ENCODE measurements at places on chromosomes 7 and 10.
A peak's percentile ranks its signal among the peaks of the same experiment; 100 is the strongest.

GRCh38 chr7:108455998-108456677 is at the start of gene NRCAM:
TSS of gene NRCAM (minus strand) at chr7:108456436. CDS start at chr7:108240064, 216,372 bp downstream.
- DNase-seq: peak; percentile 64

- peak; percentile 8 for DNase-seq
Measured at GRCh38 chr10:102935505-102935904, 17.4 kb downstream of the CNNM2 start.

DNA sequence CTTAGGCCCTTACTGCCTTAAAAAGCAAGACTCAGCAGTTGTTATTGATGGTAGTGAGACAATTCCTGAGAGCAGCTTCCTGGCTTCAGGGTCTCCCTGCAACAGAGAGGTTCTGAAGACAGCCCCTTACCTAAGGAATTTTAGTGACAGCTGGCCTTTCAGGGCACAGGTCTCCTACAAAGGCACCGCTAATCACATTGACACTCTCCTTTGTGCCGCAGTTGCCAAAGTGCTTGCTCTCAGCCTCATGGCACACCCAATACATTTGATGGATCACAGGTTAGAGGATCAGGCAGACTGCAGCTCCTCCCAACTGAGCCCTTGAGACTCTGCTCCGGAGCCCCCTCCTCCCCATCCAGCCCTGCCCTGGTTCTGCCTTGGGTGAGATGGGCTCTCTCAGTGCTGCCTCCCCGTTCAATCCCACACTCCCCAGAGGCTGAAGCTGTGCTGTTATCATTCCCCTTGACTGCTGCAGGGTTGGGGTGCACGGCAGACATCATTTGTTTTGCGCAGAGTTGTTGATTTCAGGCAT is 198.2 kb downstream of the EMX2 start:
- no peak for DNase-seq

DNA sequence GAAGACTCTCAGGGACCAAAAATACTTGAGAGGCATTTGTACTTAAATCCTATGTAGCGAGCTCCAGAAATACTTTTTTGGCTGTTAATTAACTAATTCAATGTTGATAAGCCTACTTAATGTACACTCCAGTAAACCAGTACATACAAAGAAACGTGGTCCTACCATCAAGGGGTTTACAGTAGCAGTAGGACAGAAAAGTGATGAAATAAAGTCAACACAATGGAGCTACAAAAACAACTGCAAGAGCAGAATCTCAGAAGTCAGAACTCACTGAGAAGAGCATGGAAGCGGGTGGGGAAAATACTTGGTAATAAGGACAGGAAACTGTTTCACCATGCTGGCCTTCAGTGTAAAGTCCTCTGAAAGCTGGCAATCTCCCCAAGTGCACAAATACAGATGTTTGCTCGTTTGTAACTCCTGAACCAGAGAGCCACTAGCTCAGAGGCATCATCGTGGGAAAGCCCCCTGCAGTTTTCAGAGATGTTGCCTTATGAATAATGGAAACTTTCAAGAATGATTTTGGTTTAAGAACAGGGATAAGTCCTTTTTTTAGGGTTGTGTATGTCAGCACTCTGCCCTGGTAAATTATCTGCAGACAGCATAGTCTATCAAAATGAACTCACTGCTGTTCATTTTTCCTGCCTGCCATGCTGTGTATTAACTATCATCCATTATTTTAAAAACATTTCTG is 233.2 kb downstream of the SORCS1 start:
- DNase-seq: no peak

GRCh38 chr10:44379907-44380306 is 5.0 kb downstream of the CXCL12 start:
- DNase-seq: no peak

DNA sequence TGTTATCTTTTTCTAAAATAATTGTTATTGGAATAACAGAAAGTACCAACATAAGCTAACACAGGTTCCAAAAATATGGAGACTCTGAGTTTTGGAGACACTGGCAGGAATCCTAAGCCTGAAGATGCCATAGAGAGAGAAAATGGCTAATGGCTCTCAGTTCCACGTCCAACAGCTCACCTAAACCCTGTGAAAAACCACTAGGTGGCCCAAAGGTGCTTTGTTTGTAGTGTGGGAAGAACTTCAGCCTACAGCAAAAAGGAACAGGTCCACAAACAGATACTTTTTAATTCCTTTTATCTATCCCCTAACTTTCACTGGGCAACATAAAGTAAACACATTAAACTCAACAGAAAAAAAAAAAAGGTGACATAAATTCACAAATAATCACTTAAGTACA is 272.3 kb downstream of the SEMA3D start:
- DNase-seq: no peak

DNA sequence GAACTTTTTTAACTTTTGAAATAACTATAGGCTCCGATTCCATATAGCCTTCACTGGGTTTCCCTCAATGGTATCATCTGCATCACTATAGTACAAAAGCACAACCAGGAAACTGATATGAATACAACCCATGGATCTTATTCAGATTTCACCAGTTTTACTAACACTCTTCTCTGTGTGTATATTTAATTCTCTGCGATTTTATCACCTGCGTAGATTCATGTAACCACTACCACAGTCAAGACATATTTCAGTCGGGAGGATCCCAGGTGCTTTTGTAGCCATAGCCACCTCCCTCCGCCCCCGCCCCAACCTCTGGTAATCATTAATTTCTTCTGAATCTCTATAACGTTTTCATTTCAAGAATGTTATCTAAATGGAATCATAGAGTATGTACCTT is 82.8 kb upstream of the C7orf33 start:
- DNase-seq: no peak

DNA sequence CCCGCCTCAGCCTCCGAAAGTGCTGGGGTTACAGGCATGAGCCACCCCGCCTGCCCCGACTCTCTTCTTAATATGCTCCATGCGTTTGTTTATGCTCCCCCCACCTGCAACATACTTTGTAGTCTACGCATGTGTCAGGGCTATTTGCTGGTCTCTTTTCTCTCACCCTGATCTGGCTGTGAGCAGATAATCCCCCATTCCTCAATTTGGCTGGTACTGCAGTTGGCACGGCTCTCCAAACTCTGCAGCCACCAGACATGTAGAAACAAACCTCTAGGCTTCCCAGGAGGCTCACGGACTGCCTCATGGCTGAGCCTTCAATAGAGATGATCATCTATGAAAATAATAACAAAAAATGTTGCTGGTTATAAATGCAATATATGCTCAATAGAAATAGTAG is 540.3 kb upstream of the GALNT17 start:
- DNase-seq: no peak

DNA sequence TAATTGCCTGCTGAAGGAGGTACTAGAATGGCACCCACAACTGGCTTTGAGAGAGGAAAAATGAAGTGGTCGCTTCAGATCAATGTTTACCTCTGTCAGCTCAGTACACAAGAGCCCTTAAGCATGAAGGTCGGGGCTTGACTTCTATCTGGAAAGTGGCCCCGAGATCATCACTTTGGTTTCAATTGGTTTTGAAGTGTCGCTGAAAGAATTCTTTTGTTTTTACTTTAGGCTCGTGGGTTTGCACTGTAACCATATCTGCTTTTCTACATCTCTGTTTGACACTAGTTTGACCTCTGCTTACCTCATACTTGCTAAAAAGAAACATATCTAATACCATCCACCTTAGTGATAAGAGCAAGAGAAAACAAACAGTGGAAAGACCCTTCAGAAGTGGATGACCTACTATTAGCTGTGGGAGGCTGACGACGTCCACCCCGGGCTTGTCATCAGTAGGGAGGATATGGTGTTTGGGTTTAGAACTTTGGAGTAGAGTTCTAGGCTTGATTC is 361.8 kb downstream of the GATA3 start:
- DNase-seq: no peak

- no peak for DNase-seq
Measured at GRCh38 chr7:2967253-2967652, 76.4 kb downstream of the CARD11 start.

DNA sequence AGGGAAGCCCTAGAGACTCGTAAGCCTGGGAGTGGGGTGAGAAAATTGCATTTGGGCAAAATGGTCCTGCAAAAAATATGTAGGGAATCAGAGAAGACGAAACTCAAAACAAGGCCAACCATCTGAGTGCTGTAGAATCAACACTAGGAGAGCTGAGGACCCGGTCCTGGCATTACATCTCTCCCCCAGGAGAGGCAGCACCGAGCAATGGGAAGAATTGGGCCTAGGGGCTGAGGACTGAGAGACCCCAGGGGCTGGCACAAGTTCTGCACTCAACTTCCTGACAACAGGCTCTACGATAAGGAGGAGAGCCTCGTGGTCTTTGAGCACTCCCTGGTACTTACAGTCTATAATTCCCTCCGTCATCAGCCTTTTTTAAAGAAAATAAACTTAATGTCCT is 47.6 kb downstream of the BPGM start:
- no peak for DNase-seq

- DNase-seq: peak; percentile 57
Measured at GRCh38 chr7:1223196-1223981, 9.3 kb upstream of the UNCX start.

DNA sequence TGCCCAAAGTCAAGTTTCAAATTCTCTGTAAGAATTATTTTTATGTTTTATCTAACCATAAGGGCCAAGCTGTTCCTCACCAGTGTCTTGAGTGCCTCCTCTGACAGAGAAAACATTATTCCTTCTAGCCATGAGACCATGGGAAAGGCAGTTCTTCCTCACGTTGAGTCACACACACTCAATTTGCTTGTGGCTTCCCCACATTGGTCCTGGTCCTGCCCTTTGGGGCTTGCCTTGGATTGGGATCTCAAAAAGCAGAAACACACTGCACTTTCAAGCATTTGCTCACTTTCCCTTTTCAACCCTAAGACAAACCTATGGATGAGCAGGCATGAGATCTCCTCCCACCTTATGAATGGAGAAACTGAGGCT is 248.3 kb upstream of the IGFBP3 start:
- no peak for DNase-seq

DNA sequence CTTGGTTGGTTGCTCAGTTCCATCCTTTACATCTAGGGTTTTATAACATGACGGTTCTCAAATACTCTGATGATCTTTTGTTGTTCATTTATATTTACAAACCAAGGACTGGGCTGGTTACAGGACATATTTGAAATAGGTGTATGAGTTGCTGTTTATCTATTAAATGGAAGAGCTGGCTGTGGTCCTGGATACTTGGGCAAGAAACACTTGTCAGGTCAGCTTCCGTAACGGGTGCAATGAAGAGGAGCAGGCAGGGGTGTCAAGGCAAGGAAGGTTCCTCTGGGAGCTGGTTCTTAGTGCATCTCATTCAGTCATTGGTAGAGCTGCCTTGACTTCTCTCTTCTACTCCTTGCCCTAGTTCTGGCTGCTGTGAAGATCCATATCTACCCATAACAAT is 4.8 kb upstream of the TMEM26 start:
- no peak for DNase-seq

DNA sequence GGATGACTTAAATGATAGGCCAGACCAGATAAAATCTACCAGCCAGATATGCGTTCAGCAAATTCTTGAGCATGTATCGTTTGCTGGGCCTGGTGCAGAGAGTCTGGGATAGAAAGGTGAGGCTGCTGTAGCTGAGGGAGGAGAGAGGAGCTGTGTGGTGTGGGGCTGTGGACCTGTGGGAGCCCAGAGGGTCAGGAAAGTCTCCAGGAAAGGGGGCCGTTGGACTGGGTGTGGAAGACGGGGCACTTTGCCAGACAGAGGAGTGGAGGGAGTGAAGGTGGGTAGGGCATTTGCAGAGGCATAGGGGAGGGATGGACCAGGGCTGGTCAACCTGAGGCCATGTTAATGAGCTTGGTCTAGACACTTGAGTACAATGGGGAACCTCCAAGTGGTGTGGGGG is 124.7 kb upstream of the UNC5B start:
- DNase-seq: no peak

GRCh38 chr10:66277481-66277880 is 648.4 kb upstream of the LRRTM3 start:
- no peak for DNase-seq

All from G401 (cell line).